ENCODE measurements at places on chromosomes 6 and 20. TPM values are rescaled to one million over a fixed set of nuclear protein-coding genes. Genes with fewer than 3 reads are reported as not detected.
A peak's percentile ranks its signal among the peaks of the same experiment; 100 is the strongest.

The NOX3 gene
- total RNA-seq = not detected

GRCh38 chr6:144394210-144394609 is 109.1 kb downstream of the UTRN start:
- no peak overlapping the region for H3K27ac ChIP-seq
- DNase-seq = no peak
- no peaks in the 10 kb centered on the region for H3K36me3 ChIP-seq
- no peaks in the 10 kb centered on the region for H3K4me1 ChIP-seq

The RAET1L gene
- not detected for total RNA-seq

- H3K4me1 ChIP-seq = no peaks in the 10 kb centered on the region
- no peaks in the 10 kb centered on the region for H3K27me3 ChIP-seq
- H3K27ac ChIP-seq = peak overlapping the region; percentile 97
- peak overlapping the region; percentile 59 for H3K4me3 ChIP-seq
- no peaks in the 10 kb centered on the region for H3K36me3 ChIP-seq
- peak; percentile 86 for DNase-seq
Measured at GRCh38 chr6:27871924-27872638, 40.1 kb downstream of the OR2B2 start.

- H3K4me1 ChIP-seq = no peaks in the 10 kb centered on the region
- no peak overlapping the region for H3K27ac ChIP-seq
- H3K36me3 ChIP-seq = no peaks in the 10 kb centered on the region
- no peak for DNase-seq
- H3K27me3 ChIP-seq = no peaks in the 10 kb centered on the region
Measured at GRCh38 chr6:99305021-99305554, 44.4 kb downstream of the FAXC start.

The NNAT gene
- not detected for total RNA-seq

- DNase-seq = no peak
- H3K4me1 ChIP-seq = no peaks in the 10 kb centered on the region
- H3K36me3 ChIP-seq = no peaks in the 10 kb centered on the region
- no peaks in the 10 kb centered on the region for H3K27me3 ChIP-seq
- H3K27ac ChIP-seq = no peak overlapping the region
- H3K4me3 ChIP-seq = no peak overlapping the region
Measured at GRCh38 chr6:134511984-134512683, 194.2 kb upstream of the SGK1 start.

The TFAP2A gene
- total RNA-seq = 10.6 TPM

The RBPJL gene
- not detected for total RNA-seq

DNA sequence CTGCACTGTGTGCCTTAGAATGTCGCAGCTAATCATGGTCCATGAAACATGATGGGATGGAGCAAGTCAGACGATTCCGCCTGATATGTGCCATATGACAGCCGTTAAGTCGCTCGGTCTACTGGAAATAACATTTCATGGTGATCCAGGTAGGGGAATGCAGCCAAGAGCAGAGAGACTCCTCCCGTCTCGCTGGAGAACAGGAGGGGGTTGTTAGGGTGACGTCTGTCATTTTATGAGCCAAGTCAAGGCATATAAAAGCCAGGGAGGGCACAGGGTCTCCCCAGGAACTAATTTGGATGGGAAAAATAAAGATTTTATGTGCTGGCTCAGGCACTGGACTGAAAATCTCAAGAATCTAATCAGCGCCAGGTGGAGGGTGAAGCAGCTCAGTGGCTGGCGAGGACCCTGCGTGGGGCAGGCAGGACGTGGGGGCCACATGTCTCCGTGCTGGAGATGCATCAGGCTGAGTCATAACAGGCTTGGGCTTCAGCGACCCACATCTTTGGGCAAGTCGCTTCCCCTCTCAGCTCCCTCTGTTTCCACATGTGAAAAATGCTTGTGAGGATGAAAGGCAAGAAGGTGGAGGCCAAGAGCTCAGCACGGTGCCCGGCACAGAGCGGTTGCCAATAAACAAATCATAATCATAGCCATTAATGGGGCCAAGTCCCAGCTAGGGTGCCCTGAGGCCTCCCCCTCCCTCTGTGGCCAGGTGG is 234.6 kb downstream of the ANKRD60 start:
- peaks cover 39% of the 10 kb centered on the region for H3K4me1 ChIP-seq
- H3K27me3 ChIP-seq = no peaks in the 10 kb centered on the region
- DNase-seq = no peak
- no peaks in the 10 kb centered on the region for H3K36me3 ChIP-seq
- H3K27ac ChIP-seq = no peak overlapping the region

The WFDC12 gene
- total RNA-seq = not detected

- DNase-seq = peak; percentile 19
- H3K27me3 ChIP-seq = no peaks in the 10 kb centered on the region
- peaks cover 24% of the 10 kb centered on the region for H3K4me1 ChIP-seq
Measured at GRCh38 chr6:56868687-56869086, 86.2 kb upstream of the BEND6 start.

GRCh38 chr6:24766680-24767462 is 7.9 kb upstream of the GMNN start:
- no peak overlapping the region for H3K4me3 ChIP-seq
- no peak for DNase-seq
- H3K4me1 ChIP-seq = no peaks in the 10 kb centered on the region
- H3K36me3 ChIP-seq = no peaks in the 10 kb centered on the region
- H3K27ac ChIP-seq = no peak overlapping the region
- H3K27me3 ChIP-seq = no peaks in the 10 kb centered on the region

GRCh38 chr6:107670792-107671199 is 153.3 kb downstream of the SCML4 start:
- DNase-seq = peak; percentile 68
- no peak overlapping the region for H3K27ac ChIP-seq
- no peak overlapping the region for H3K4me3 ChIP-seq

- peaks cover 8% of the 10 kb centered on the region for H3K27me3 ChIP-seq
- DNase-seq = no peak
Measured at GRCh38 chr20:45782890-45783289, 8.8 kb downstream of the WFDC3 start.

The B3GAT2 gene
- 0.05 TPM for total RNA-seq

The MCCD1 gene
- total RNA-seq = not detected
